ENCODE measurements at places on chromosomes 3 and 15. TPM values are rescaled to one million over a fixed set of nuclear protein-coding genes. Genes with fewer than 3 reads are reported as not detected.

GRCh38 chr15:25180606-25181292 lies 226.0 kb downstream of the SNRPN start:
- no peak overlapping the region for H3K27ac ChIP-seq
- H3K27me3 ChIP-seq = no peaks in the 10 kb centered on the region
- H3K36me3 ChIP-seq = no peaks in the 10 kb centered on the region
- peak; percentile 6 for DNase-seq

- DNase-seq = no peak
- no peak overlapping the region for H3K4me3 ChIP-seq
- no peak overlapping the region for H3K27ac ChIP-seq
- no peaks in the 10 kb centered on the region for H3K27me3 ChIP-seq
Measured at GRCh38 chr15:99009741-99010330, 2.2 kb upstream of the PGPEP1L start.

DNA sequence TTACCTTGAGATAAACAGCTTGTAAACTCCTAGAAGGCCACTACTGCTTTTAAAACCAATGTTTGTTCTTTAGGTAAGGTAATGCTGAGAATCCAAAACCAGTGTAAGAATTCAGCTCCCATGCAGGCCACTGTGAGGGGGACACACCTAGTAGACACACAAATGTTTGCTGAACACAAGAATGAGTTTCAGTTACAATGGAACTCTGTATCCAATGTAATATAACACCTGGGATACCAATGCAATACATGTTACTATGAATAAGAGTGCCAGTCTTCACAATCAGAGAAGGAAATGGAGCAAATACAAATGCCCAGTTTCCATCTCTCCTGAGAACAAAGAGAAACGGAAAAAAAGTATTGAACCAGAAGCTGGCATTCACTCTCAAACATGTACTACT lies 65.9 kb downstream of the IGF2BP2 start:
- H3K4me1 ChIP-seq = no peaks in the 10 kb centered on the region
- H3K36me3 ChIP-seq = no peaks in the 10 kb centered on the region
- peak overlapping the region; percentile 74 for H3K27ac ChIP-seq
- DNase-seq = no peak
- no peaks in the 10 kb centered on the region for H3K27me3 ChIP-seq

DNA sequence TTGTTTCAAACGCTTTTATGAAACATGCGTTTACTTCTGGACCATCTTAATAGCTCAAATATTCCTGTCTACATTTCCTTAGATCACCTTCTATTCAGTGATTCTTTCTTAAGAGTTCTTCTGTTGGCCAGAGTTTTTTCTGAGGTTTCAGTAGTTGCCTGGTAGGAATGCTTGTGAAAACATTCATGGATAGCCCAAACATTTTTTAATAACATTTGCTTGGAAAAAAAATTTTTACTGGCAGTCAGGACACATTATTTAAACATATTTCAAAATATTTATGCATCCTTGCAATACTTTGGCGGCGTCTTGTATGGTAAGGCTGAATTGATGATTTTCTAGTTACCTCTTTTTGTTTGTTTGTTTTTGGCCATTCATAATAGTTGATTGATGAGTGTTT lies 47.4 kb upstream of the ZBTB20 start:
- no peak for DNase-seq
- H3K27ac ChIP-seq = no peak overlapping the region
- no peaks in the 10 kb centered on the region for H3K36me3 ChIP-seq
- H3K4me3 ChIP-seq = no peak overlapping the region

DNA sequence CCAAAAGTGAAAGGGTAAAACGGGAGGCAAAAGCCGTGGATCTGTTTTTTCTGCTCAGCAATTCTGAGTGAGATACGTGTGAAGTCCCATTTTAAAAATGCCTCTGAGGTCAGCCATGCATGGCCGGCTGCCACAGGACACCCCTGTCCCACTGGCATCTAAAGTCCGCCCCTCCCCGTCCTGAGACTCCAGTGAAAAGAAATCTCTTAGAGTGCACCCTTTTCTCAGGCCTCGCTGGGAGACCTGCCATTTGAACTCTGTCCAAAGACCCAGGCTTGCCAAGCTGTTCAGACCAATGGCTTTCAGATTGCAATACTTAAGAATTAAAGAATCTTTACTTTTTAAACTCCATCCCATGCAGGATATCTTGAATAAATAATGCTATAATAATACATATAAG lies 61.0 kb upstream of the SLC24A5 start:
- no peak overlapping the region for H3K27ac ChIP-seq
- H3K4me1 ChIP-seq = no peaks in the 10 kb centered on the region

DNA sequence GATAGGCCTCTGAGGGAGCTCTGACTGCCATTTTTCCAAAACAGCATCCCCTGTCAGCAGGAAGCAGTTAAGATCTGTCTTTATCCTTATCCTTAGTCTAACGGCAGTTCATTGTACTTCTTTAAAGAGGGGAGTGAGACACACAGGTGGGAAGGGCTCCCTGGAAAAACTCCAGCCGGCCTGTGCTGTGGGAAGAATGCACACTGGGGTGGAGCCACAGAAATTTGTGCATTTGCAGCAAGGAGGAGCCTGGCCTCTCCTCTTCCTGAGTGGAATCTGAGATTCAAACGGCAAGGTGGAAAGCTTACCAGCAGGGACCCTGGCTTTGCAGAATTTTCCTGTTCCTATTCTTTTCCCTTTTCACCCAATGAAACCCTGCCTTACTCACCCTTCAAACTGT lies 1209.4 kb downstream of the ROBO2 start:
- no peaks in the 10 kb centered on the region for H3K36me3 ChIP-seq
- no peak overlapping the region for H3K4me3 ChIP-seq
- H3K27me3 ChIP-seq = no peaks in the 10 kb centered on the region
- no peak for DNase-seq
- no peaks in the 10 kb centered on the region for H3K4me1 ChIP-seq

- H3K4me3 ChIP-seq = no peak overlapping the region
- H3K4me1 ChIP-seq = no peaks in the 10 kb centered on the region
- no peaks in the 10 kb centered on the region for H3K36me3 ChIP-seq
Measured at GRCh38 chr3:29890801-29891200, 609.9 kb downstream of the RBMS3 start.

DNA sequence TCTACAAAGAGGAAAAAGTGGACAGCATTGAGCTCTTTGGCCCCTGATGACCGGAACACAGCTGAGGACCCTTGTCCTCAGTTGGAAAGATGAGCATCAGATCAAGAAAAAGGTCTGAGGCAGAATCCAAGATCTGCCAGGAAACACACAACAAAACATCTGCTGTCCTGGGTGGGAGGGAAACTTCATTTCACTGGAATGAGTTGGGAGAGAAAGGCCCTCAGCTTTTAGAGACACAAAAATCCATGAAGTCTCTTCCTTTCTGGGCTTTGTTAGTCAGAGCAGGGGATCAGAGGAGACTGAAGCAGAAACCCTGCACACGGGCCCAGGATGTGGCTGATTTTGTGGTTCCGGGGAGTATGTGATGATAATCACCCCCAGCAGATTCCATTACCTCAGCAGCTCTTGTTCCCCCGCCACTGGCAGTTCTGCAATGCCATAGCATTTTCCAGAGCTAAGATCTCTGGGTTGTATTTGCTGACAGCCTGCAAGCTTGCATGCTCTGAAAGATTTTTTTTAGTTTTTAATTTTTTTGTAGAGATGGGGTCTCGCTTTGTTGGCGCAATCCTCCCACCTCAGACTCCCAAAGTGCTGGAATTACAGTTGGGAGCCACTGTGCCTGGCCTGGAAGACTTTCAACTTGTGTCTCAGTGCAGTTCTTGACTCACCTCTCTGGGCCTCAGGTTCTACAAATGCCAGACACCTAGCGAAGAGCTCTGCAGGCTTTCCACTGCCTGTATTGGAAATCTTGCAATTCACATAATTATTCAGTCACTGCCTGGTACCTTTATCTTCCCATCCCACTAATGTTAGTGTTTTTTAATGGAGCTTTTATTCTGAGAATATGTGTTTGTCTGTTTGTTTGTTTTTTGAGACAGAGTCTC lies 5.8 kb upstream of the TATDN2 start:
- no peaks in the 10 kb centered on the region for H3K27me3 ChIP-seq
- H3K36me3 ChIP-seq = no peaks in the 10 kb centered on the region
- peak overlapping the region; percentile 40 for H3K27ac ChIP-seq

DNA sequence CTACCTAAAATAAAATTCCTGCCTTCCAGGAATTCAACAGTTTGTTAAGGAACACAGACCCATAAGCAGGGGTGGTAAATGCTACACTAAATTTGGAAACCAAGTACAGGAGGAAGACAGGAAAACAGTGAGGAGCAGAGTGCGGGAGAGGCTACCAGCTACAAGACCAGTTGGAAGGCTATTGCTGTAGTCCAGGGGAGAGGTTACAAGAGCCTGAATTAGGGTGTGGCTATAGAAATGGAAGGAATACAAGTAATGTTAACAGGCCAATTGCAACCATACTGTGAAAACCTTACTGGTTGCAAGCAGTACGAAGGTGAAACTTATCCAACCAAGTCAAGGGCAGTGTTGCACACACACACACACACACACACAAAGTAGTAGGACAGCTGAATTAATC lies 880 bp upstream of the ARMC8 start:
- H3K4me3 ChIP-seq = no peak overlapping the region
- H3K27me3 ChIP-seq = no peaks in the 10 kb centered on the region
- DNase-seq = no peak
- H3K36me3 ChIP-seq = no peaks in the 10 kb centered on the region
- H3K4me1 ChIP-seq = no peaks in the 10 kb centered on the region
- no peak overlapping the region for H3K27ac ChIP-seq

GRCh38 chr3:30350011-30350410 lies 256.4 kb upstream of the TGFBR2 start:
- no peaks in the 10 kb centered on the region for H3K27me3 ChIP-seq
- peak overlapping the region; percentile 56 for H3K27ac ChIP-seq
- H3K4me3 ChIP-seq = no peak overlapping the region
- DNase-seq = no peak
- no peaks in the 10 kb centered on the region for H3K4me1 ChIP-seq
- H3K36me3 ChIP-seq = no peaks in the 10 kb centered on the region

- H3K4me1 ChIP-seq = no peaks in the 10 kb centered on the region
- H3K36me3 ChIP-seq = no peaks in the 10 kb centered on the region
- no peak overlapping the region for H3K27ac ChIP-seq
- no peaks in the 10 kb centered on the region for H3K27me3 ChIP-seq
- DNase-seq = no peak
Measured at GRCh38 chr15:51062736-51063135, 32.0 kb downstream of the TNFAIP8L3 start.

GRCh38 chr3:50876947-50877346 lies 202.2 kb downstream of the DOCK3 start:
- no peak for DNase-seq
- no peaks in the 10 kb centered on the region for H3K4me1 ChIP-seq
- H3K27ac ChIP-seq = no peak overlapping the region
- H3K4me3 ChIP-seq = no peak overlapping the region
- no peaks in the 10 kb centered on the region for H3K27me3 ChIP-seq

DNA sequence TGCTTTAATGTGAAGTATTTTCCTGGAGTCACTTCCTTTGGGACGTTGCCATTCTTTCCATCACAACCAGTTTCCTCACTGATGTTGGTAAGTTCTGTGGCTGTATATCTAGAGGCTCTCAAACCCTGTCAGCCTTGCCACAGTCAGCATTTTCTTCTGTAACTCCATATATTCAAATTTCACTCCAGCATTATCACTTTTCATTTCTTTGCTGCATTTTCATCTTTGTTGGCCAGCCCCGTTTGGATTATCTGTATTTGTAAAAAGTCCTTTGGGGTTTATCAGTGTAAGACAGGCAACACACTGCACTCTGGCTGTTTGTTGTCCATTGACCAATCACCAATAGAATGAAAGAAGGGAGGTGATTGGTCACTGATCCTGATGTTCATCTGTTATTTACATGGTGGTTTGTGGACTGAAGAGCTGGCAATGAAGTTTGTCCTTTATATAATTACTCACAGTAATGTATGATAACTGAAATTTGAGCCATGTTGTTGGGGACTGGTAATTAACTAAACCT lies 20.3 kb downstream of the GMPS start:
- no peaks in the 10 kb centered on the region for H3K36me3 ChIP-seq
- DNase-seq = no peak
- no peak overlapping the region for H3K4me3 ChIP-seq
- no peak overlapping the region for H3K27ac ChIP-seq
- H3K4me1 ChIP-seq = no peaks in the 10 kb centered on the region

DNA sequence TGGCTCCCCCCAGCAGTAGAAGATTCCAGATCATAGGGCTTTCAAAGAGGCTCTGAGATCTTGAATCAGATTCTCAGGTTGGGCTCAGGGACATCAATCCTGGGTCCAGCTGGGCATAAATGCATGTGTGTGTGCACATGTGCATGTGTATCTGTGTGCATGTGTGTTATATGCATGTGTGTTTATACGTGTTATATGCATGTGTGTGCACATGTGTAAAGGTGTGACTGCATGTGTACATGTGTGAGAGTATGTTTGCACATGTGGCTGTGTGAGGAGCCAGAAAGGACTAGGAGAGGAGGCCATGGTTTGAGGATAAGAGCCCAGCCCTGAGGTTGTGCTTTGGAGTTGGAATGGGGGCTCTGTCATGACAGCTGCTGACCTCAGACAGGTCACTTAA lies 1.8 kb upstream of the MAPKAPK3 start:
- H3K4me1 ChIP-seq = peaks cover 11% of the 10 kb centered on the region
- H3K36me3 ChIP-seq = no peaks in the 10 kb centered on the region
- DNase-seq = no peak
- H3K27ac ChIP-seq = no peak overlapping the region

GRCh38 chr3:193942516-193943055 lies 193.4 kb upstream of the HES1 start:
- no peak overlapping the region for H3K4me3 ChIP-seq
- H3K36me3 ChIP-seq = no peaks in the 10 kb centered on the region
- no peak overlapping the region for H3K27ac ChIP-seq
- H3K27me3 ChIP-seq = no peaks in the 10 kb centered on the region

DNA sequence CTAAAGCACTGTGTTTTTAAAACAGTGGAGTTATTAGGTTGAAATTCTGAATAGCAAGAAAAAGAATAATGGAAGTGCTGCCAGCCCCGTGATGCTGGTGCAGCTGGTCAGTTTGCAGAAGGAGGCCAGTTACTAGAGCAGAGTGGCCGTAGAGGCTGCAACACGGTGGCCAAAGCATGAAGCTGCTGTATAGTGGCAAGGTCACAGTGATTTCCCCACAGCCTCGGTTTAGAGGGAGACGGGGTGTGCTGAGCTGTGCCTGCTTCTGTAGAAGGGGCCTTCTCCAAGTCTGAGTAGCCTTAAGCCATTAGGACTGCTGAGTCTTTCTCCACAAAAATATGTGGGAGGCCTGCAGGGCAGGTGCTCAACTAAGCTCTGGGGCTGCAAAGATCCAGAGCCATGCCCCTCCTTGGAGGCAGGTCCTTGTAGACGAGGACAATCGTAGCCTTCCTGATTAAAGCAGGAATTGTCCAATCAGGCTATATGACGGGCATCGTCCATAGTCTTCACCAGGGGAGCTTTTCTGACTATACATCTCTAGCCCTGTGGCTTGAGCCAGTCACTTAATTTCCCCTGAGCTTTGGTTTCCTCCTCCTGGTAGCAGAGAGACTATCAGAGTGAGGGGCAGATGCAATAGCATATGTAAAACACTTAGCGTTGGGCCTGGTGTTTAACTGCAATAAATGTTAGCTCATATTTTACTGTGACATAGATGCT lies 151.6 kb downstream of the PGPEP1L start:
- peak overlapping the region; percentile 94 for H3K27ac ChIP-seq
- DNase-seq = no peak
- no peak overlapping the region for H3K4me3 ChIP-seq
- no peaks in the 10 kb centered on the region for H3K36me3 ChIP-seq

- H3K27ac ChIP-seq = no peak overlapping the region
- H3K36me3 ChIP-seq = no peaks in the 10 kb centered on the region
- DNase-seq = no peak
- no peaks in the 10 kb centered on the region for H3K4me1 ChIP-seq
- no peak overlapping the region for H3K4me3 ChIP-seq
Measured at GRCh38 chr3:132629928-132630327, 29.7 kb downstream of the ACAD11 start.

P2RY1 gene
- 10.9 TPM for total RNA-seq

TUBGCP4 gene
- 19.7 TPM for total RNA-seq

USP8 gene
- 84.7 TPM for total RNA-seq

SKOR1 gene
- 0.98 TPM for total RNA-seq

RUVBL1 gene
- 50.5 TPM for total RNA-seq

SLC22A14 gene
- not detected for total RNA-seq
